ENCODE measurements at places on chromosomes 2 and 18.
A peak's percentile ranks its signal among the peaks of the same experiment; 100 is the strongest.

- DNase-seq, result no peak
Observed at GRCh38 chr18:78788161-78788560, 191.5 kb upstream of the SALL3 start.

DNA sequence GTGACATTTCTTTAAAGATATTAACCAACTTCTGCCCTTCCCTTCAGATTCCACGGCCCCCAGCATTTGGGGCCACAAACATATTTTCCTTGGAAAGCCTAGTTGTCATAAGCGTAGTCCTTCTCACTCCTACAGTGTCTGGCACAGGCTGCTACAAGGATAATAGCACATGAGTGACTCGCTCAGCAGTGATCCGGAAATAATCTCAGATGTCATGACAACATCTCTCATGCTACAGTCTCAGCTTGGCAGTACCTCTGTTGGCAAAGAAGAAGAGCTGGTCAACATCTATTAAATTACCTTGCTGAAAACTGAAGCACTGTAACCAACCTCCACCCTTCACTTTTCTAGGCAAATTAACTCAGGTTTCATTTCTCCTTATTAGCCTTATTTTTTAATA, 351.7 kb downstream of the RAD51AP2 start:
- DNase-seq, result no peak

DNA sequence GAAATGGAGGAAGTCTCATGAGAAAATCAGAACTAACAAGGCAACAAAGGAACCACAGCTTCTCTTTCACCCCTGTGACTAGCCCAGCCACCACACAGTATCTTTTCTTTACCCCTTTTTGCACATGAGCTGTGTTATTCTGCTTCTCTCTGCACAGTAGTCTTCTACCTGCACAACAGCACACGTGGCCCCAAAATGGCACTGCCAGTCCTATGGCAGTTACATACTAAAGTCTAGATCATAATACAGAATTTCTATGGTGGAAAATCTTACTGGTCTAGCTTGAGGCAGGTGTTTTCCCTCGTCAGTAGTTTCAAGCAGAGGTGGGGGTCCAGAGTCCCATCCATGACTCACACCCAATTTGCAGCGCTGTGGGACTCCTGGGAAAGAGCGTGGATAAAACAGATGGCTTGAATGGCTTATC, 177.7 kb downstream of the DIS3L2 start:
- DNase-seq, result peak; percentile 14

- DNase-seq, result no peak
Observed at GRCh38 chr18:7237673-7238272, 6.9 kb downstream of the LRRC30 start.

- no peak for DNase-seq
Observed at GRCh38 chr2:233352141-233352842, 2.0 kb upstream of the DGKD start.

- no peak for DNase-seq
Observed at GRCh38 chr2:190079160-190079559, 16.6 kb upstream of the MSTN start.

DNA sequence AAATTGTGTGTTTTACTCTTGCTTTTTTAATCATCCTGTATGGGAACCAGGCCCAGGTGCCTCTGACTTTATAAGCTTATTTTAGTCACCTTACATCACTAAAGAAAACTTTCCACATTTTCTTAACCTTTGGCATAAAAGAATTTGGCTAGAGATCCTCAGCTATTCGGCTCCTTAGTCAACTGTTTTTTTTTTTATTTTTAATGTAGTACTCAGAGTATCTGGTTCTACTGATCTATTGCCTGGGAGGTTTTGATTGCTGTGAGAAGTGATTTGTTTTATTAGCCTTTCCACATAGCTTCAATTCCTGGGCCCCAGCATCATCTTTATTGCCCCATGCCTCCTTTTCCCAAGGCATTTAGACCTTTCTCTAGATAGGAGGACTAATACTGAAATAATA, 121.0 kb downstream of the MYO1B start:
- no peak for DNase-seq

GRCh38 chr18:50494569-50494968, 65.3 kb upstream of the MAPK4 start:
- DNase-seq, result no peak

GRCh38 chr2:196291426-196291825, 120.0 kb upstream of the STK17B start:
- no peak for DNase-seq

DNA sequence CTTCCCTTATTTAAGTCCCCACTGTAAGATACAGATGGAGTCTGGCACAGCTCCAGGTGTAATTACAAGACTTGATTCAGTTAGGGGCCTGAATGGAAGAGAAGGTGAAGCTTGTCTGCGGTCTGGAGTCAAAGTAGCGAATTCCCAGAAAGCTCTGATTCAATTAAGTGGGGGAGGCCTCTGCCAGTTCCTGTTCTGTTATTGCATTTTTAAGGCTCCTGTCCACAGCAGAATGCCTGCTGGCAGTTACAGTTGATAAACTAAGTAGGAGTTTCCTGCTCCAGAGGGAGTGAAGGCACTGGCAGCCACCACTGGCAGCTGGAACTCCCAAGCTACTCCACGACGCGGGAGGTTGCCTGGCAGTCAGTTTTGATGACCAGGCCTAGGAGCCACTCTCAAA, 181.1 kb downstream of the SOCS6 start:
- DNase-seq, result no peak

- no peak for DNase-seq
Observed at GRCh38 chr2:232793271-232793670, 16.9 kb upstream of the KCNJ13 start.

DNA sequence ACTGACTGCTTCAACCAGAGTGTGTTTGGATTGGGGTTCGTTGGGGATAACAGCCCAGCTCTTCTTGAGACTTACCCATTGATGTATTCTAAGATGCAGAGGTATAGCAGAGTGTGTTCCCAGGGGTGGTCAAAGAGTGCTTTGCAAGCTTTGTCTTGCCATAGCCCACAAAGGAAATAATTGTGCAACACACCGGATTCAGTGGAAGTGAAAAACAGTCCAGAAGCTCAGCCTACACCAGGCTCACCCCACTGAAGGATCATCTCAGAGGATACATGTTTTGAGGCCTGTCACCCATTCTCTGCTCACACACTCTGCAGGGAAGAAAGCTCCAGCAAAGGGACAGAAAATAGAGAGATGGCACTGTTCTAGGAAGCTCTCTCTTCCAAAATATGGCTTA, 9.6 kb downstream of the CACNB4 start:
- no peak for DNase-seq

DNA sequence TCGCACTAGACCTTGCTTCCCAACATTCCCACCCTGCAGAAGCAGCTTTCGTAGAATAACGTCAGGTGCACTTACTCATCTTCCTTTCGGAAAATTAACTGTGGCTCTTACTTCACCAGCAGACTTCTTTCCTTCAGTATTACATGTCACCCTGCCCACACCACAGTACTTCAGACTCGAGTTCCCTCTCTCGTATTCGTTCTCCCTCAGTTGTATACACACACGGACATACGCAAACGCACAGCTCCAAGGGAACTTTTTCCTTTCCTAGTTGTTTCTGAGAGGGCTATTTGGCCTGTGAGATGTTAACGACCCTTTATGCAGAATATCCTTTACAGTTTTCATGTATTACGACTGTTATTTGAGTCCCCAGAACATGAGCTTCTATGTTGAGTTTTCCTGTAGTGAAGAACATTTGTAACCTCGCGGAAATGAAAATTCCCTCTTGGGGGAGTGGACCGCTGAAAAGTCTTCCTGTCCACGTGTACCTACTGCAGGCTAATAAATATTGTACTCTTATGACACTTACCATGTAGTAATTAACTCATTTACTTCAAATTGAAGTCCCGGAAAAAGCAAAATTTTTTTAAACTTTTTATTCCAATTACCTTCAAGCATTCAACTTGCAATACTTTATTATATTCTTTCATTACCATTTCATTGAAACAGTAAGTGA, 908 bp downstream of the ERLEC1 start:
- no peak for DNase-seq

DNA sequence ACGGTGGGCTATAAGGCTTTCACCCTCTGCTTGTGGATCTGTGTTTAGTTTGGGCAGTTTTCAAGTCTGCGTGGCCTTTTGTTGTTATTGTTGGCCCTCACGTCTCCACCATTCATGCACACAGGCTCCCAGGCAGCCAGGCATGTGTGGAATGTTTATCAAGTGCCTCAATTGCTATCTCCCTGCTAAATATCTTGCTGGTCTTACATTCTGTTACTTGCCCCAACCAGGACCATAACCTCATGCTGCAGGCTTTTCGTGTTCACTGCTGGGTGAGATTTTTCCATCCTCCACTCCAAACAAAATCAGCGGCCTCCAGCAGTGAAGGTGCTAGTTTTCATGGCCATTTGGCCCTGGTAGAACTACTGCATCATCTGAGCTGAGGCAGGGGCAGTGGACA, 63.0 kb upstream of the DSC1 start:
- DNase-seq, result no peak

- DNase-seq, result no peak
Observed at GRCh38 chr2:181752301-181752700, 72.0 kb upstream of the NEUROD1 start.

- peak; percentile 36 for DNase-seq
Observed at GRCh38 chr2:203534621-203535077, 452 bp downstream of the RAPH1 start.

- DNase-seq, result no peak
Observed at GRCh38 chr2:33498291-33498956, 22.0 kb downstream of the RASGRP3 start.

DNA sequence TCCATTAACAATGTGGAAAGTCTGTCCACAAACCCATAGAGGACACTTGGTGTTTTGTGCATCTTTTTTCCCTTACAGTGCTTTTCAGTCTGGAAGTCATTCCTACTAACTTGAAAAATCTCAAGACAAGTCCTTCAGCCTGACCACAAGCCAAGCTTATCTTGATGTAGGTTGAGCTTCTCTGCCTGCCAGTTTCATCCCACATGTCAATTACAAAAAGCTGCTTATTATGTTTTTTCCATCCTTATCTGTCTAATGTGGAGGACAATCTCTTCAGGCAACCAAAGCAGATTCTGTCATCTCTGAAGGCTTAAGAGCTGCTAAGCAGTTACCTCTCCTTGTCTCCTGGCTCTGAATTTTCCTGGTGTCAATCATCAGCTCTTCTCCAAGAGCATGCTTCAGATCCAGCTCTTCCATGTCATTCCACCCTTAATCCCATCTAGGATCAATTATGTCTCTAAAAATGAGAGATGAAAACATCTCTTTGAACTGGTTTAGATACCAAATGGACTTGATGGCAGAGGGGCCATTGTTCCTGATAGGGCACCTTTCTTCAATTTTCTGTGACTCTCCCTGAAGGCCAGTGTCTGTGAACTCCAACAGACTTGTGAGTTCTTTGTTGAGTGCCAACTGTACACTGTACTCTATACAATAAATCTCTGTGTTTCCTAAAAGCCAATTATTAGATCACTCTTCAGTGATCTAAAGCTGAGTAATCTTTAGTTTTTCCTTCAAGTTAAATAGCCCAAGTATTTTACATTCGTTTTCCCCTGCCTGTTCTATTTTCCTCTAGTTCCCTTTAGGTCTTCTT, 208.6 kb downstream of the RBM43 start:
- DNase-seq, result no peak

DNA sequence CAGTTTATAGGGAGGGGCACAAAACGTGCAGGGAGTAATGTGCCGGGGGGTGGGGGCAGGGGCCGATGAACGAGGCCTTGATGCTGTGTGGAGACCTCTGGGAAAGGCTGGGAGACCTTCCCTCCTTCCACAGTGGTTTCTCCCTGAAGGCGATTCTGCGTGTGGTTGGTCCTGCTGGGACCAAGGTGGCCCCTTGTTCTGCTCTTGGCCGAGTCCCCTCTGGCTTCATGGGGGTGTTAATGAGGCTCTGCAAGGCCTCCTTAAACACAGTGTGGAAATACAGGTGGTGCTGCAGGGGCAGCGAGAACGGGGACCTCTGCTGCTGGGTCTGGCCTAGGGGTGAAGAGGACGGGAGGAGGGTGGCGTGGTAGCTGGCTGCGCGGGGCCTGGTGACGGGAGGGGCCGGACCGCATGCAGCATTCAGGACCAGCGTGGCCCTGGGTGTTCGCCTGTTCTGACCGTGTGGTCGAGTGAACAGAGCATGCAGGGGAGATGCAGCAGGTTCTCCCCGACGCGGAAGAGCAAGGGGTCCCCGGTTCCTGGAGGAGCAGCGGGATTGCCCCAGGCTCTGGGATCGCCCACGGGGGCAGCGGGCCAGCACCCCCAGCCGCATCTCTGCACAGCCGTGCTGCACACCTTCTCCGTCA, 42.1 kb upstream of the KCNG2 start:
- DNase-seq, result no peak

- DNase-seq, result no peak
Observed at GRCh38 chr18:43751203-43751602, 473.9 kb upstream of the SYT4 start.

GRCh38 chr2:128422571-128422970, 103.9 kb upstream of the HS6ST1 start:
- no peak for DNase-seq

GRCh38 chr2:128372621-128373341, 54.1 kb upstream of the HS6ST1 start:
- DNase-seq, result peak; percentile 15

GRCh38 chr18:45626330-45627203, 11.3 kb downstream of the SLC14A2 start:
- DNase-seq, result no peak

DNA sequence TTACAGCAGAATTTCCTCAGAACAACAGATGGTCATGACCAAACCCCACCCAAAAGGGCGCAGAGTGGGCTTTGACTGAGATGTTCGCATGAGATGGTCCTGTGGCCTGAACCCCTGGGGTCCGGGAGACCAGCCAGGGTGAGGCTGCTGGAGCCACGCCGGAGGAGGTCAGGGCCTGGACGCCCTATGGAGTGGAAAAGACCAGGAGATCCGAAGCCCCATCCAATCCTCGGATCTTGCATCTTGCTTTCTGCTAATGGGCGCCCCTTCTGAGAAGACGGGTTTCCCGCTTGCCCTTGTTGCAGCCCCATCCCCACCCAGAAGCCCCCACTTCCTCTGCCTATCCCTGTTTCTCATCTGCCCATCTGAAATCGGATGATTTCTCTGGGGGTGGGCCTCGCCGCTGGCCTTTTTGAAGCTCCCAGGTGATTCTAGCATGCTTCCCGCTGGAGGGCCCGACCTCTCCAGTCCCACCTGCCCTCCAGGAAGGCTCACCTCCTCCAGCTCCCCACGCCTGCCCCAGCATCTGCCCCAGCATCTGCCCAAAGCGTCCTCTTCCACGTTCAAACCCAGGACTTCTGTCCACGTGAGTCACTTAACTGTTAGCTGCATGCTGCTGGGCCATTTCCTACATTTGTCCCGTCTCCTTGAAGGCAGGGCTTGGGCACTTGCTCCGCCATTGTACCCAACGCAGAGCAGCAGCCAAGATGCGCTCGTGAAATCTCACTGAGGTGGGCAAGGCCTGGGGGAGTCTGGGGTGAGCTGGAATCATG, 4.3 kb upstream of the CNDP1 start:
- DNase-seq, result no peak

Measured in naive thymus-derived CD8-positive, alpha-beta T cell (primary cell).